ENCODE measurements at places on chromosomes 7 and 10. TPM values are rescaled to one million over a fixed set of nuclear protein-coding genes. Genes with fewer than 3 reads are reported as not detected.

The EPO gene
- not detected for total RNA-seq

The DLD gene
- 119 TPM for total RNA-seq

- no peaks in the 10 kb centered on the region for H3K4me1 ChIP-seq
- H3K27ac ChIP-seq = no peak overlapping the region
- H3K36me3 ChIP-seq = no peaks in the 10 kb centered on the region
- H3K27me3 ChIP-seq = no peaks in the 10 kb centered on the region
- DNase-seq = peak; percentile 30
Measured at GRCh38 chr7:31744294-31744874, 57.4 kb downstream of the PPP1R17 start.

DNA sequence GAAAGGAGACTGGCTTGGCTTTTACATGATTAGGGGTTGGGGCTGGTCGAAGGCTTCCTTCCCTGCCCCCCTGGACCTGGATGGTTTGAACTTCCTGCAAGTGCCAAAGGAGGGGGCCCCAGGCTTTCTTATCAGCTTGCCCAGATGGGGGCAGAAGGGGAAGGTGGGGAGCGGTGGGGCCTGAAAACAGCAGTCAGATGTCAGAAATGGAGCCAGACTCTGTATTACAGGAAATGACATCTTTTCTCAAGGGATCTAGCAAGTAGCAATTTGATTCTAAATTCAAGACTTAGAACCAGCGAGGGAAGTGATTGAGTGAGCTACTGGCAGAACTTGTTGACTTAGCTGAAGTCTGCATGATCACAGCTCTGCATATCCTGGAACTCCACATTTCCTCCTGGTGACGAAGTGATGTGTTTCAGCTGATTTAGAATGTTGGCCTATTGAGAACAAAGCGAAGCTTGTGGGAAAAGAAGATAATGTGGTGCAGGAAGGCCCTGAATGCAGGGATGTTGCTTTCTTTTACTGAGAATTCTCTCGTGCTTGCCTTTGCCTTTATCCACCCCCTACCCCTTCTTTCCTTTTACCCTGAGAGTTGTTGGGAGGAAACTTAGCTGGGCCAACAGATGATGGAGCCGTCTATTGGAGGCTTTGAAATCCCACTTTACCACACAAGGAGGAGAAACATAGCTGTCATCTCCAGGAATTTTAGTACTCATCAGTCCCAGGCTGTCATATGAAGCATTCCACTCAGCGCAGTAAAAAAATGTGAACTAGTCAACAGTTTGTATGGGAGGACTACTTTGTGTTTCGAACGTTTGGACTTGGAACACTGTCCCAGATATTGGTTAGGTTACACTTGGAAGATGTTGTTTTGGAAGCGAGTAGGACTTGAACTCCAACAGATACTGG is 43.2 kb downstream of the CCNY start:
- no peaks in the 10 kb centered on the region for H3K27me3 ChIP-seq
- no peak overlapping the region for H3K4me3 ChIP-seq
- no peak for DNase-seq
- H3K36me3 ChIP-seq = no peaks in the 10 kb centered on the region

DNA sequence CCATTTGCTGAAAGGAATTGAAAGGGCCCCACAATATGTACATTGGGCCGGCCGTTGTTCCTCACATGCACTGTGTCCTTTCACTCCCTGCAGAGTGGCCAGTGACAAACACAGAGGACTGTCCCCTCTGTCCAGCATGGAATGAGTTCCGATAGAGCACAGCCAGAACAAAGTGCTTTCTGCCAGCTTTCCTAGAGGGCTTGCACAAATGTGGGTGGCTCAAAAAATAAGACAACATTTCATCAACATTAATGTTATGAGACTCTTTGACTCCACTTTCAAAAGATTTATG is 2.4 kb downstream of the PKD2L1 start:
- H3K4me3 ChIP-seq = no peak overlapping the region
- H3K4me1 ChIP-seq = no peaks in the 10 kb centered on the region
- H3K27me3 ChIP-seq = peaks cover 55% of the 10 kb centered on the region
- no peak overlapping the region for H3K27ac ChIP-seq
- no peaks in the 10 kb centered on the region for H3K36me3 ChIP-seq

DNA sequence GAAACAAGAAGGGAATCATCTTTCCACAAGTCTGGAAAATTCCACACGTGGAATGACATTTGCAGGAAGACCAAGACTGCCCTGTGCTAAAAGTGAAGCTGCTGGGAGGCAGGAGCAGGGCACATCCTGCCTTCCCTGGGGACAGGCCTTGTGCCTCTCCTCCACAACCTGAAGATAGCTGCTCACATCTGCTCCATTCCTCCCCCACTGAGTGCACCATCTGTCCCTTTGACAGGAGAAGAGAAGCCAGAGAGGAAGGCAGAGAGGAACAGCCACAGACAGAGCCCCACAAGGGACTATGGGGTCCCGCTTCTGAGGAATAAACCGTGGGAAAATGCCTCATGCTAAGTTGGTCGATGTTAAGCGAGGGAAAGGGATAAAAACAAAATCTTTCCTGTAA is 15.9 kb upstream of the FAM171A1 start:
- H3K27me3 ChIP-seq = no peaks in the 10 kb centered on the region
- H3K4me1 ChIP-seq = no peaks in the 10 kb centered on the region
- DNase-seq = no peak

GRCh38 chr7:105319578-105319977 is 69.1 kb downstream of the SRPK2 start:
- no peaks in the 10 kb centered on the region for H3K36me3 ChIP-seq
- H3K4me1 ChIP-seq = no peaks in the 10 kb centered on the region
- no peak overlapping the region for H3K27ac ChIP-seq

DNA sequence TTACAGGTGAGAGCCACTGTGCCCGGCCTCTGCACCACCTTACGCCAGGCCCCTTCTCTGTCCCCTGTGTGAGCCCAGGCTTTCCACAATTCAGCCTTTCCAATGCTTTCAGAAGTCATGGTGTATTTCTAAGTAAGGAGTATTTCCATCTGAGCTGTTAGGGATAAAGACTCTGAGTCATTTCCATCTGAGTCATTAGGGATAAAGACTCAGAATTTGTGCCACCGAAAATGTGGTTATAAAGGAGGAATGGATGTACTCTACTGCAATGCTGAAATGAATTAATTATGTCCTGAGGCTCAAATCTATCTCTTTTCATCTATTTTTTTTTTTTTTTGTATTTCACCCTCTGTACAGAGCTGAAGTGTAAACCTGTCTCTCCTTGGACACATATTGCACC is 84.0 kb downstream of the GATA3 start:
- no peaks in the 10 kb centered on the region for H3K36me3 ChIP-seq
- no peak overlapping the region for H3K4me3 ChIP-seq
- no peaks in the 10 kb centered on the region for H3K27me3 ChIP-seq
- H3K4me1 ChIP-seq = 0 out of 2 replicates have a peak, but pooled peaks cover 2% of the 10 kb centered on the region
- no peak overlapping the region for H3K27ac ChIP-seq
- no peak for DNase-seq

- H3K27me3 ChIP-seq = no peaks in the 10 kb centered on the region
Measured at GRCh38 chr7:2670720-2671391, 17.1 kb upstream of the AMZ1 start.

GRCh38 chr7:157208571-157209413 is 70.1 kb downstream of the UBE3C start:
- H3K4me3 ChIP-seq = no peak overlapping the region
- no peaks in the 10 kb centered on the region for H3K4me1 ChIP-seq
- no peak for DNase-seq
- no peak overlapping the region for H3K27ac ChIP-seq
- no peaks in the 10 kb centered on the region for H3K27me3 ChIP-seq
- H3K36me3 ChIP-seq = peaks cover 52% of the 10 kb centered on the region

DNA sequence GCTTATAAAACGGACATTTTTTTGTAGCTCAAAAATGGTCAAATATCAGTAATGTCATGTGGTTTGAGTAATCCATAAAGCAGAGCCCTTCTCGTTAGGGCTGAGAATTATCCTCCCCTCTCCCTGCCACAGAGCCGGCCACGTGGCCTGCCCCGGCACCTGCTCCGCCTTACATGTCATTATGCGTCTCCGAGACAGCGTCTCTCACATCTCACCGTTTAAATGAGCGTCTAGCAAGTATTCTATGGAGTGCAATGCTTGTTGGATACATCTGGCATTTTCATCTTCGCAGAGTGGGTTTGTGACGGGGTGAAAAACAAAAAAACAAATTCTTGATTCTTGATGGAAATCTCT is 86.1 kb downstream of the CUX1 start:
- H3K27me3 ChIP-seq = no peaks in the 10 kb centered on the region
- DNase-seq = no peak
- no peaks in the 10 kb centered on the region for H3K36me3 ChIP-seq
- H3K4me3 ChIP-seq = no peak overlapping the region
- no peak overlapping the region for H3K27ac ChIP-seq

GRCh38 chr10:43282881-43283280 is 16.0 kb upstream of the RASGEF1A start:
- H3K36me3 ChIP-seq = no peaks in the 10 kb centered on the region
- H3K27me3 ChIP-seq = 0 out of 2 replicates have a peak, but pooled peaks cover 2% of the 10 kb centered on the region
- H3K4me1 ChIP-seq = peaks cover 3% of the 10 kb centered on the region

- H3K4me1 ChIP-seq = no peaks in the 10 kb centered on the region
- DNase-seq = no peak
- H3K36me3 ChIP-seq = no peaks in the 10 kb centered on the region
Measured at GRCh38 chr10:129402459-129402858, 64.6 kb upstream of the MGMT start.

DNA sequence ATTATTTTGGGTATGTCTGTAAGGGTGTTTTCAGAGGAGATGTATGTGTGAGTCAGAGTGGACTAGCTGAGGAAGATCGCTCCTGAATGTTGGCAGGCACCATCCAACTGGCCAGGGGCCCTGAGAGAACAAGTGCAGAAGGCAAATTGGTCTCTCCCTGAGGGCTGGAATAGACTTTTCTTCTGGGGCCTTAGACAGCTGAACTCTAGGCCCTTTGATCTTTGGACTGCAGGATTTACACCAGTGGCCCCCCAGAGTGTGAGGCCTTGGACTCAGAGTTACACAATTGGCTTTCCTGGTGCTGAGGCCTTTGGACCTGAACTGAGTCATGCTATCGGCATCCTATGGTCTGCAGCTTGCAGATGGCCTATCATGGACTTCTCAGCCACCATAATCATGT is 217.2 kb downstream of the REEP3 start:
- no peak for DNase-seq
- no peak overlapping the region for H3K4me3 ChIP-seq
- H3K27ac ChIP-seq = no peak overlapping the region
- no peaks in the 10 kb centered on the region for H3K4me1 ChIP-seq
- no peaks in the 10 kb centered on the region for H3K27me3 ChIP-seq

DNA sequence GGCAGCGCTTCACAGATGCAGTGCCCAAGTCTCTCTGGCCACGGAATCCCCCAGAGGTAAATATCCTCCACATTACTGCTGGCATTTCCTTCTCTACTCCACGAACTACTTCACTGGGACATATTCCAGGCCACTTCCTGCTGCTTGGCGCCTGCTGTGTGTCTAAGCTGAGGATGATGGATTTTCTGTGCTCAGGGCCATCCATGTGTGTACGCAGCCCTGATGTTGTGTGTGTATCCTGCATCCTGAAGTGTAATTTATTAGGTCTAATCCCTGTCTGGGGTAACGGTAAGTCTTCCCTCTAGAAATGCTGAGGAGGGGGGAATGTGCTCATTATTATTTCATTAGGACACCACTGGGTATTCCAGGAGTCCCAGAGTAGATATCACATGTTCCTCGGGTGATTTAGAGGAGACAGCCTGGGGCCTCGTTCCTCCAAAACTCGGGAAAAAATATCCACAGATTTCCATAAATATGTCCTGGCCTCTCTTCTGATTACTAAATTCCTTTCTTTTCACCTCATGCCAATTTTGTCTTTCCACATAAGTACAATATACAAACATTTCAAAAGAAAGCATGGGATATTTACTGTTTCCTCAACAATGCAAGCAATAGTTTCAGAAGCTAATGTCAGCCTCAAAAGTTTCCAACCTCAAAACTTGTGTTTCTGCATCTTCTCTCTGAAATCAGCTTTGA is 25.5 kb upstream of the HABP2 start:
- no peaks in the 10 kb centered on the region for H3K27me3 ChIP-seq
- H3K36me3 ChIP-seq = no peaks in the 10 kb centered on the region
- no peak overlapping the region for H3K4me3 ChIP-seq
- H3K4me1 ChIP-seq = no peaks in the 10 kb centered on the region
- H3K27ac ChIP-seq = no peak overlapping the region
- no peak for DNase-seq

DNA sequence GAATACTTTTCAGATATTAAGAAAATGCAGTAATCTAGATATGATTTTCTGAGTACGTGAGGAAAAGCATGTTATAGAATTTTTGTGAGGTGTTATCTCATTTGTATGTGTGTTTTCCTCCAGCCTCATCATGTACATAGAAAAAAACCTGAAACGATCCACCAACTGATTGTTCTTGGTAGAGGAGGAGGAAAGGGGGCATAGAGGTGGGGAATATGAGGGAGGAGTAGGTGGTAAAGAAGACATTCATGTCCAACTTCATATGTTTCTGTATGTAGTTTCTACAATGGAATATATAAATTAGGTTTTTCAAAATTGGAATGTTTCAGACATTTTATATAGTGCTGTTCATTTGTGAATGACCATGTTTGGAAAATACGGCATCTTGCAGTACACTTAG is 109.4 kb downstream of the TRIM24 start:
- no peak overlapping the region for H3K27ac ChIP-seq
- no peak overlapping the region for H3K4me3 ChIP-seq
- H3K27me3 ChIP-seq = no peaks in the 10 kb centered on the region
- H3K36me3 ChIP-seq = peaks cover 70% of the 10 kb centered on the region
- no peak for DNase-seq

Data from SJSA1 (cell line).